KBM-7 (cell line): ENCODE measurements at places on chromosomes 1 and 21.
A peak's percentile ranks its signal among the peaks of the same experiment; 100 is the strongest.

DNA sequence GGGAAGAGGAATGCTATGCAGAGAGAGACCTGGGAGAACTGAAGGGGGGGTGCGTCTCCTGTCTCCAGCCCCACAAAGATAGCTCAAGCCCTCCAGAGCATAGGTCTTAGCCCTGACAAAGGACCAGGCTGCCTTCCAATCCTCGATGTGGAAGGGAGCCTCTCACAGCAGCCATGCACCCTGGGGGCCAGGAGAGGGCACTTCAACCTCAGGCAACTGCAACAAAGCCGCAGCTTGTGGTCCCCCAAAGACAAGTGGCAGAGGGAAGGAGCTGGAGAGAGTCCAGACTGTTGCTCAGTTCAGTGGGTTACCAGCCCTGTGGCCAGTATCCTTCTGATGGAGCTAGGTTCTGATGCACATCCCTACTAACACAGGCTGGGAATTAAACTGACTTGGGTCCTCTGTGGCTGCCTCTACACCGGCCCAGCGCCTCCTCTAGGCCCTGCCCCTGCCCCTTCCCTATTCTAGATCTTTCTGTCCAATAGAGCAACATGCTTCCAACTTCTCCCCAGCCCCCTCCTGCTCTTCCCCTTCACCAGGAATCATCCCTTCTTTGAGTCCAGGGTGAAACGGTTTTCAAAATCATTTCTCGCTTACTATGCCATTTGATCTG is 100.7 kb upstream of the SPATA6 start:
- peak; percentile 53 for DNase-seq

GRCh38 chr1:28509705-28510272 is 3.9 kb downstream of the RCC1 start:
- peak; percentile 53 for DNase-seq

DNA sequence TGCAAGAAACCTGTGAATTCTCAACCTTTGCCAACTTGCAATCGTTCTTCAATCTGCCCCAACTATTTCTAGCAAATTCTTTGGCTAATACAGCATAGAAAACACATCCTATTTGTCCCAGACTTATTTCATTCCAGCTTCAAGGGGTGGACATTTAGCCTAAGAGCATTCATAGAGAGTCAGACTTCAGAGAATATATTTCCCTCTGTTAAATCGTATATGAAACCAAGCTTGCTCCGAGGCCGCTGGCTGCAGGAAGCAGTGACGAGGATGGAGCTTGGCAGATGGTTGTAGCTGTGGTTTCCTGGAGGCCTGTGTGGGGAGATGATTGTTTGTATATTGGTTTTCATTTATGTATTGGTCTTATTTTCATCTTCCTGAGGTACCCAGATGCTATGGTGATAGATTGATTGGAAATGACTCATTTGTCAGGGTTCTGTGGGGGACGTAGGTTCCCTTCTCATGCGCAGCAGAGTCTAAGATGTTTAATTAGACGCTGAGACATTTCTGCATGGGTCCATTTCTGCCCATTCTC is 26.1 kb downstream of the MAN1C1 start:
- peak; percentile 90 for DNase-seq

- DNase-seq, result no peak
These were observed 54.2 kb downstream of the IFI44 start for GRCh38 chr1:78703806-78704205.

DNA sequence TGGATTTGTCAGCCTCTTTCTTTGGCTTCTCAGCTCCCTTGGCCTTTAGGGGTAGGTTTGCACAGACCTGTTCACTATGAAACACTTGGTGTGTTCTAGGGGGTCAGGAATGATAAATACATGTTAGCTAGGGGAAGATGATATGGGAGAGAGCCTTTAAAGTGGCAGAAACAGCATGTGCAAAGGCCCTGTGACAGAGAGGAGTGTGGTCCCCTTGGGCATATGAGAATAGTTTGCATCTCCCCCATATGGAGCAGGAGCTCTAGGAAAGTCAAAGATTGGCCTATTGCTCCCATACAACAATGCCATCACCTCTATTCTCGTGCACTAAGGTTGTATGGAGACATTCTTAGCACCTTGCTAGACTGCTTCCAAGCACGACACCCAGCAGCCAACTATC is 10.7 kb upstream of the NTPCR start:
- DNase-seq, result no peak

DNA sequence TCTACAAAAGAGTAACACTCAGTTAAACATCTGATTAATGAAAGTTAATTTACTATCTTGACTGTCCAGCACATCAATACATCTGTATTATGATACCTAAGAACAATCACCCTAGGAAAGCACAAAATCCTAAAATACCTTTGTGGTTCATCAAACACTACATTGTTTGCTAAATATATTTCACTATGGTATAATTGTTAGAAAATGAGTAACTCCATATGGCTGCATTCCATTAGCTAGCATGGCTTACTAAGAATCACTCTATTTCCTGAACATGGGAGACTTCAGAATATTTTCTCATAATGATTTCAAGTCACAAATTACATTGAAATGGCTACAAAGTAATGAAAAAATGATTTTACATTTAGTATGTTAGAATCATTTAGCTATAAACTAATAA is 12.5 kb downstream of the TRMT1L start:
- DNase-seq, result no peak

- no peak for DNase-seq
These were observed 866.0 kb downstream of the LTN1 start for GRCh38 chr21:28126521-28127174.
